Epithelial cell of alveolus of lung (primary cell): ENCODE measurements at places on chromosomes 3 and 15. TPM values are rescaled to one million over a fixed set of nuclear protein-coding genes. Genes with fewer than 3 reads are reported as not detected.

Gene SAMD7
- not detected in 2 replicates for total RNA-seq

Gene STRA6
- 0.80 and 13.1 TPM in 2 replicates for total RNA-seq

Gene TRH
- total RNA-seq = not detected in 2 replicates

Gene IQCF5
- not detected in 2 replicates for total RNA-seq

Gene SLC28A1
- not detected in 2 replicates for total RNA-seq

Gene POPDC2
- 0.13 TPM in 1 of 2 replicates, not detected in the other for total RNA-seq

Gene LDHAL6B
- total RNA-seq = not detected in 2 replicates

Gene ANKRD34C
- not detected in 2 replicates for total RNA-seq

Gene FEZF2
- not detected in 2 replicates for total RNA-seq

Gene SPG21
- total RNA-seq = 74.2 and 78.2 TPM in 2 replicates

Gene B2M
- 1,994 and 2,601 TPM in 2 replicates for total RNA-seq

Gene SATB1
- 3.7 and 37.4 TPM in 2 replicates for total RNA-seq

Gene CSPG4
- total RNA-seq = 17.1 and 33.9 TPM in 2 replicates

Gene ALDH1A3
- total RNA-seq = 22.7 and 71.6 TPM in 2 replicates

Gene SPINK8
- total RNA-seq = not detected in 2 replicates

Gene LINGO1
- total RNA-seq = 0.13 TPM in 1 of 2 replicates, not detected in the other

Gene TIMP4
- 4.9 and 15.6 TPM in 2 replicates for total RNA-seq

Gene EBLN2
- total RNA-seq = 1.2 and 2.7 TPM in 2 replicates

Gene PRR20G
- total RNA-seq = not detected in 2 replicates

Gene SYNPR
- not detected in 2 replicates for total RNA-seq

Gene MYL3
- 14.3 TPM in 1 of 2 replicates, not detected in the other for total RNA-seq

Gene PTPN9
- 21.2 and 22.9 TPM in 2 replicates for total RNA-seq

Gene SLC25A26
- total RNA-seq = 12.9 and 20.6 TPM in 2 replicates

Gene DAZL
- total RNA-seq = not detected in 2 replicates

Gene SCG3
- not detected in 2 replicates for total RNA-seq

Gene GASK1A
- total RNA-seq = 1.1 and 1.2 TPM in 2 replicates
